ENCODE measurements at places on chromosomes 3 and 15. TPM values are rescaled to one million over a fixed set of nuclear protein-coding genes. Genes with fewer than 3 reads are reported as not detected.

The TMEM89 gene
- total RNA-seq: not detected

The CHRFAM7A gene
- 1.9 TPM for total RNA-seq

The EPHA3 gene
- total RNA-seq: 5.2 TPM

The GREM1 gene
- 0.09 TPM for total RNA-seq

The SUSD5 gene
- 1.1 TPM for total RNA-seq

The DPPA2 gene
- not detected for total RNA-seq

The SCAANT1 gene
- total RNA-seq: not detected

The HRH1 gene
- total RNA-seq: 0.57 TPM

The GP5 gene
- total RNA-seq: 0.09 TPM

The GHSR gene
- not detected for total RNA-seq

DNA sequence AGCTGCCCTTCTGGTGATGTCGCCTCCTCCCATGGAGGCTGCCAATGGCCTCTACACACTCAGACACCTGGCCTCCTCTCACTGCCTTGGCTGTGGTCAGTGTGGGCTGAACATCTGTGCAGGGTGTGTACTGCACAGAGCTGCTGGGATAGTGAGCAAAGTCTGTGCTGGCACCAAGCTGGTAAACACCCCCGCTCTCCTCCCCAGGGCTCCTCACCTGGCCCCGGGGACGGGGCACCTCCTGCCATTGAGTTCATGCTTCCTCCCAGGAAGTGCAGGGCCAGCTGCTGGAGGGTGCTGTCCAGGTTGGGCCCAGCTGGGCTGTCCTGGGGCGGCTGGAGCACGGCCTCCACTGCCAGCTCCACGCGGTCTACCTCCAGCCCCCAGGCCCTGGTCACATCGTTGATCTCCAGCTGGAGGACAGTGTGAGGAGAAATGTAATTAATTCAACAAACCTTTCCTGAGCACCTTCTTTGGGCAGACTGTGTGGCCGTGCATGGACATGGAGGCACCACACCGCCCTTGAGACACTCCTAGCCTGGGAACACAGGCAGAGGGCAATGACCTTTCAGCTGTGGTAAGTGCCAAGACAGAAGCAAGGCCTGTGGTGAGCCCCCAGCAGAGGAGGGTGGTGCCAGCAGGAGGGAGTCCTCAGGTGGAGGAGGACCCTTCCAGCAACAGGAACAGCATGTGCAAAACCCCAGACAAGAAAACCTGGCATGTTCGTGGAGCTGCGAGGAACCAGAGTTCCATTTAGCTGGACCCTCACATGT lies 6.8 kb downstream of the STOML1 start:
- H3K36me3 ChIP-seq: no peaks in the 10 kb centered on the region
- peaks cover 89% of the 10 kb centered on the region for H3K4me1 ChIP-seq
- H3K27ac ChIP-seq: peak overlapping the region; percentile 99
- H3K27me3 ChIP-seq: no peaks in the 10 kb centered on the region

DNA sequence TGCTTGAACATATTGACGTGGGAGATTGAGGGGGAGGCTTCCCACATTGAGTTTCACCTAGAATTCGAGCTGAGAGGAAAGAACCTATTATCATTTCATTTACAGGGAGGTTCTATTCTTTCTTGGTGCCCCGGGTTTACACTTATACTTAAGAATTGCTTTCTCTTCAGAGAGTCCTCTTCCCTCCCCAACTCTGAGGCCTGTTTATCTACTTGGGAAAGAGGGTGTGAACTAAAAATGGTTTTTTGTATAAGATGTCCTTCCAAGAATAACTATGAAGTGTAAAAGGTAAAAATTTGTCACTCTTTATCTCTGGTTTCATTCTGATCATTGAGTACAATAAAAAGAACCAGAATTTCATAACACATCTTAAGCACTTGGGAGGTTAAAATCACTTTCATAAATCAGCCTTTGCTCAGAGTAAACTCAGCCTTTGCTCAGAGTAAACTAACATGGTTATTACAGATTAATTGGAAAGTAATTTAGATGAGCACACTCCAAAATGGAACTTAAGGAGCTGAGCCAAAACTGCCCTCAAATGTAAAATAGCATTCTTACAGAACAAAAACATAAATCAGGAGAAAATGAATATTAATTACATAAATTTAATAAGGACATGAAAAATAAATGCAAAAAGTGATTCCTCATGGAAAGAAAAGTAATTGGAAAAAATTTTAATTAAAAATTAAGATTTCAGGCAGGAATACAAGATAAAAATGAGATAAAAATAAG lies 75.2 kb downstream of the GADL1 start:
- no peak for DNase-seq
- no peaks in the 10 kb centered on the region for H3K27me3 ChIP-seq

GRCh38 chr3:144900366-144900765 lies 928.7 kb downstream of the DIPK2A start:
- no peaks in the 10 kb centered on the region for H3K4me1 ChIP-seq
- no peaks in the 10 kb centered on the region for H3K27me3 ChIP-seq
- no peaks in the 10 kb centered on the region for H3K36me3 ChIP-seq
- H3K4me3 ChIP-seq: no peak overlapping the region

DNA sequence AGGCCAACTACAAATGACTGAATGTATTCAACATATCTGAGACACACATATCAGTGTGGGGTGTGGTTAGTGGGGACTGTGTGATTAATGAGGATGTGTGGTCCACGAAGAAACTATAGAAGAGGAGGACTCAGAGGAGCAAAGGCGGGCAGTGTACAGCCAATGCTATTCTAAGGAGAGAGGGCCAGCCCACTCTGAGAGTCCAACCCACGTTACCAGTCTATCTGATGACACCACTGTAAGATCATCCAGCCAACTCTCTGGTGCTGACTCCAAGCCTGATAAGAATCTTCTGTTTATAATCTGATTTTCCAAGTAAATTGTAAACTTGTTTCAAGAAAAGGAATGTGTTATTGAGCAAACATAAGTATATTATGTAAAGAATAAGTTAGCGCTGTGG lies 47.2 kb downstream of the MCF2L2 start:
- no peaks in the 10 kb centered on the region for H3K36me3 ChIP-seq
- no peaks in the 10 kb centered on the region for H3K27me3 ChIP-seq
- H3K4me1 ChIP-seq: no peaks in the 10 kb centered on the region
- H3K27ac ChIP-seq: no peak overlapping the region

DNA sequence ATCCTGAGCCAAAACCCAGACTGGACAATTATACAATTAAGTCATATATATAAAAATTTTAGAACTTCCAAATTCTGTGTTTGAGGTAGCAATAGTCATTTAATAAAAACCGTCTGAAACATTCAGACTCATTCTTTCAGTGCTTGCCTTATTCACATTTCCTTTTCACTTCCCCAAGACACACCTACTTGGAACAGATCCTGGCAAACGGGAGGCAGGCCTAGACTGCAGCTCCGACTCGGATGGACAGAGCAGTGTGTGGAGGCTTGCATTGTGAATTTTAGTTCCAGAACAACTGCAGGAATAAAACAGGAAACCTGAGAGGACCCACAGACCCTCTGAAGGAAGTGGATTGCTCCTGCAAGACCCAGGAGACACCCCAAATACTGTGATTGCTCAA lies 341.4 kb downstream of the CNTN3 start:
- H3K4me3 ChIP-seq: no peak overlapping the region
- no peaks in the 10 kb centered on the region for H3K36me3 ChIP-seq
- no peak for DNase-seq

DNA sequence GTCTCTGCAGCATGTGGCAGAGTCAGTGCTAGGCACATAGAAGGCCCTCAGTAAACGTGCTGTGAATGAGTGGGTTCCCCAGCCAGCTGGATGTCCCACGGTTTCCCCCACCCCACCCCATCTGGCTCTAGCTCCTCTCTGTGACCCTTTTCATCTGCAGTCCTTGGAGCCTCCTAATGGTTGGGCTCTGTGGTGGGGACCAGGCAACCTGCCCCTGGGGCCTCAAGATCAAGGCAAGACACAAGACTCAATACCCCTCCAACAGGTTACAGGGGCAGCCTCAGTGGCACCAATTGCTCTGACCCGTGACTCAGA lies 17.1 kb upstream of the CYP11A1 start:
- H3K36me3 ChIP-seq: no peaks in the 10 kb centered on the region
- DNase-seq: no peak
- no peak overlapping the region for H3K4me3 ChIP-seq
- peak overlapping the region; percentile 81 for H3K27ac ChIP-seq

GRCh38 chr15:32649342-32649741 lies 7.8 kb downstream of the SCG5 start:
- H3K4me3 ChIP-seq: no peak overlapping the region
- H3K4me1 ChIP-seq: no peaks in the 10 kb centered on the region
- H3K27ac ChIP-seq: no peak overlapping the region
- no peak for DNase-seq

GRCh38 chr3:81929697-81930096 lies 168.3 kb upstream of the GBE1 start:
- no peak overlapping the region for H3K4me3 ChIP-seq
- no peaks in the 10 kb centered on the region for H3K4me1 ChIP-seq

DNA sequence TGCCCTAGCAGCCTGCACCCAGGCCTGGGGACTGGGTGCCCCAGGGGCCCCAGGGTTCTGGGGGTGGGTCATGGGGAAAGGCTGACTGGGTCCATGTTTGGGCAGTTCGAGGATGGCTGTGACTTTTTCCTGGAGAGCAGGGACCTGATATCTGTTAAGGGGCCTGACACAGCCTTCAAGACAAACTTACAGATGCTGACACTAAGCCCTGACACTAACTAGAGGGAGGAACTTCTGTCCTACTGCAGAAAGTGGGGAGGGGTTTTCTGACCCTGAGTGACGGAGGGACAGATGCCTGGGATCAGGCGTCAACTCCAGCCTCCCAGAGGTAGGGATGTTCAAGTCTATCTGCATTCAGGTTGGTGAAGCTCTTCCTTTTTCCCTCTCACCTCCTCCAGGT lies 45.0 kb upstream of the SLC6A11 start:
- no peak overlapping the region for H3K27ac ChIP-seq
- H3K4me3 ChIP-seq: no peak overlapping the region
- no peak for DNase-seq
- H3K4me1 ChIP-seq: no peaks in the 10 kb centered on the region
- H3K36me3 ChIP-seq: no peaks in the 10 kb centered on the region
- H3K27me3 ChIP-seq: peaks cover 23% of the 10 kb centered on the region

DNA sequence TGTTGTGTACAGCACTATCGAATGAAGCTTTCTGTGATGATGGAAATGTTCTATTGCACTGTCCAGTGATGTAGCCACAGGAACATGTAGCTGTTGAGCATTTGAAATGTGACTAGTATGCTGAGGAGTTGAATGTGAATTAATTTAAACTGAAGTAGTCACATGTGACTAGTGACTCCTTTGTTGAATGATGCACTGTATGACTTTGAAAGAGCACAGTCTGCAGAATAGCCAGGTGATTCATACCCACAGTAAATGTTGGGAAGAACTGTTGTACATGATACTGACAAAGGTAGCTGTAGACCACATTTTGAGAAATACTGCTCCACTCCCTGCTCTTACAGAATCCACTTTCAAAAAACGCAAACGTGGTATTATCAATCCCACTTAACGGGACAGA lies 34.0 kb upstream of the ACTL6A start:
- no peak overlapping the region for H3K27ac ChIP-seq
- no peaks in the 10 kb centered on the region for H3K36me3 ChIP-seq
- DNase-seq: no peak
- peaks cover 23% of the 10 kb centered on the region for H3K4me1 ChIP-seq
- no peaks in the 10 kb centered on the region for H3K27me3 ChIP-seq

DNA sequence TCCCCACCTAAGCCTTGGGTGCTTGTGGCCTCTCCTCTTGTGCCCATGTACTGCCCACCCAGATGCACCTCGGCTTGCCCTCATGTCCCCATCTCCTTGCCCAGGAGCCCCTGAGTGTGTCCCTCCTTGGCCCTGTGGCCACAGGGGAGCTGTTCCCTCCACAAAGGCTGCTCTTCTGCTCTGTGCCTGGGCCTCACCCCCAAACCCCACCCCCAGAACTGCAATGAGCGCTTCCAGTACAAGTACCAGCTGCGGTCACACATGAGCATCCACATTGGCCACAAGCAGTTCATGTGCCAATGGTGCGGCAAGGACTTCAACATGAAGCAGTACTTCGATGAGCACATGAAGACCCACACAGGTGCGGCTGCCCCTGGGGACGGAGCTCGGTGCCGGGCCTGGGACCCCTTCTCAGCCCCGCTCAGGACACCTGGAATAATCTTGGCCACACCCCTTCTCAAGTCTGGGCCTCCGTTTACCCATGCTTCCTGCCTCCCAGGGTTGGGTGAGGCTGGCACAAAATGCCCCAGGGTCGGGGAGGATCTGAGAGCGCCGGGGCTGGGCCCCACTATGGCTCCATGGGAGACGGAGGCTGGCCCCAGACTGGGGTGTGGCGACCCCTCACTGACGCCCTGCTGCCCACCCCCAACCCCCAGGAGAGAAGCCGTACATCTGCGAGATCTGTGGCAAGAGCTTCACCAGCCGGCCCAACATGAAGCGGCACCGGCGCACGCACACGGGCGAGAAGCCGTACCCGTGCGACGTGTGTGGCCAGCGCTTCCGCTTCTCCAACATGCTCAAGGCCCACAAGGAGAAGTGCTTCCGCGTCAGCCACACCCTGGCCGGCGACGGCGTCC lies 10.3 kb downstream of the ZBTB47 start:
- no peak overlapping the region for H3K27ac ChIP-seq
- H3K27me3 ChIP-seq: no peaks in the 10 kb centered on the region
- peaks cover 35% of the 10 kb centered on the region for H3K36me3 ChIP-seq
- no peak overlapping the region for H3K4me3 ChIP-seq

- no peaks in the 10 kb centered on the region for H3K36me3 ChIP-seq
- H3K27ac ChIP-seq: no peak overlapping the region
- H3K27me3 ChIP-seq: no peaks in the 10 kb centered on the region
- peaks cover 43% of the 10 kb centered on the region for H3K4me1 ChIP-seq
- H3K4me3 ChIP-seq: no peak overlapping the region
These were observed 61.4 kb upstream of the IMPG2 start for GRCh38 chr3:101381809-101382208.

GRCh38 chr3:53938645-53939044 lies 47.0 kb upstream of the SELENOK start:
- DNase-seq: no peak
- no peak overlapping the region for H3K27ac ChIP-seq
- H3K36me3 ChIP-seq: no peaks in the 10 kb centered on the region
- no peaks in the 10 kb centered on the region for H3K4me1 ChIP-seq

DNA sequence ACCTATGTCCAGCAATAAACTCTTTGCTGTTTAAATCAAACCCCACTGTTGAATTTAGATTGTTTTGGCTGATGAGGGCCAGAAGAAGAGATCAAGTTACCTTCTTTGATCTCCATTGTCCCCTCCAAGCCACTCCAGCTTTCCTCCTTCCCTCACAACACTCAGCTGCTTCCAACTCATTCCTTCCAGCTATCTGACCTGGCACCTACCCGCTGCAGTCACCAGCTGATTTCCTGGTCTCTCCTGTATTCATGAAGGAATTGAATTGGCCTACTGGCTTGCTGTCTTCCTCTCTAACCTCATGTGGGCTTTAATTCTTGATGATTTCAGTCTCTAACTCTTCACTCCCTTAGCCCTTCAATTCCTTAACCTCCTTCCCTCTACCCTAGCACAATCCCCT lies 40.8 kb upstream of the ABHD17C start:
- DNase-seq: no peak
- no peaks in the 10 kb centered on the region for H3K36me3 ChIP-seq
- H3K27ac ChIP-seq: no peak overlapping the region
- H3K4me1 ChIP-seq: no peaks in the 10 kb centered on the region

DNA sequence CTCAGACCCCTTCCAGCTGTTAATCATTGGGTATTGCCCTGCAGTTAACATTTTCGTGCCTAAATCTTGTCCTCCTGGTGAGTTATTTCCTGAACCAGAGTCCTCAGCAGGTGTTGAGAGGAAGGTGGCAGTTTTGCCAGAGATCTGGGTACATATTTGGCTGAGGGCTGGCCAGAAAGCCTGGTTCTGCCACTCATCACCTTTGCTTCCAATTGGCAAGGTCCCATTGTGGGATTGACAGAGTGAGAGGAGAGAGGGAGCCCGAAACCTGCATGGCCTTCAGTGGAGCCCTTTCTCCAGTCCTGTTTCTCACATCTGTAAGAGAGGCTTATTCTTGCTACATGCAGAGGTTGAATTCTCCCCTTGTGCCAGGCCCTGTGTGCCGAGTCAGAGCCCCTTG lies 8.9 kb upstream of the TKT start:
- H3K27me3 ChIP-seq: no peaks in the 10 kb centered on the region
- peaks cover 17% of the 10 kb centered on the region for H3K4me1 ChIP-seq
- peak overlapping the region; percentile 41 for H3K27ac ChIP-seq
- no peak overlapping the region for H3K4me3 ChIP-seq

Data from heart right ventricle (tissue), 16 donors.